ENCODE measurements at places on chromosomes 6 and 20.

- no peak for DNase-seq
Observed at GRCh38 chr20:36483209-36483918, 58.0 kb upstream of the MYL9 start.

DNA sequence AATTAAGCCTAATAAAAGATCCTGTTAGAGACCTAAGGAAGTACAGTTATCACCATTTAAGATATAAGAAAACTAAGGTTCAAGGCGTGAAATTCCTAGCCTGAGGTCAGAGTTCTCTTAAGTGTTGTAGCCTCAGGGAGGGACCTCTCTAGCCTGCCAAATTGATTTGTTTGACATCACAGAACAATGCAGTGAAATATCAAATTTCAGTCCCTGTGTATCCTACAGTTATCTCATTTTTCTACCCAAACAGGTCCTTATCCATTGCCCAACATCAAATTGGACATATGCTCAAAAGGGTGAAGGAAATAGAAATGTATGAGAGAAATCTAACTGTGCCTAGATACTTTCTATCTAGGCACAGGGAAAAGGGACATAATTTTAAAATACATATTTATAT, 63.0 kb downstream of the NCOA7 start:
- no peak for DNase-seq

DNA sequence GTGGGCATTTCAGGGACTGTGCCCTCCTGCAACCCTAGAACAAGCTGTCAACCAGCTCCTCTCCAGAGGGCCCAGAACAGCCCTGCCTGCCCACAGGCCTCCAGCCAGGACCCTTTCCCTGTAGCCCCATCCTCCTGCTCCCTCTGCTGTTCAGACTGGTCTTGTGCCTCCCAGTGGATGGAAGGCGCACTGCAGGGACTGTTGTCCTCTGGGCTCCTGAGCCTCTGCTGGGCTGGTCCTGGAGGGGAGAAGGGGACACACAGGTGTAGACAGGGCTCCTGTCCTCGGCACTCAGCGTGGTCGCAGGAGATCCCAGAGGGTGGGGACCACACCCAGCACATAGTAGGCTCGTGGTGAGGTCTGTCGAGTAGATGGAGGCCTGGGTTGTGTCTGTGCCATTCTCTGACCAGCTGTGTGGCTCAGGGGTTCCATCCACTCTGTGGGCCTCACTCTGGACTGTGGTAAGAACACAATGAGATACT, 11.5 kb downstream of the ITPR3 start:
- DNase-seq: peak; percentile 44

- DNase-seq: no peak
Observed at GRCh38 chr6:42627044-42627443, 63.2 kb downstream of the UBR2 start.

- DNase-seq: no peak
Observed at GRCh38 chr6:167575158-167575696, 250.3 kb downstream of the TTLL2 start.

GRCh38 chr6:46203391-46204177, 32.8 kb upstream of the ENPP5 start:
- no peak for DNase-seq

DNA sequence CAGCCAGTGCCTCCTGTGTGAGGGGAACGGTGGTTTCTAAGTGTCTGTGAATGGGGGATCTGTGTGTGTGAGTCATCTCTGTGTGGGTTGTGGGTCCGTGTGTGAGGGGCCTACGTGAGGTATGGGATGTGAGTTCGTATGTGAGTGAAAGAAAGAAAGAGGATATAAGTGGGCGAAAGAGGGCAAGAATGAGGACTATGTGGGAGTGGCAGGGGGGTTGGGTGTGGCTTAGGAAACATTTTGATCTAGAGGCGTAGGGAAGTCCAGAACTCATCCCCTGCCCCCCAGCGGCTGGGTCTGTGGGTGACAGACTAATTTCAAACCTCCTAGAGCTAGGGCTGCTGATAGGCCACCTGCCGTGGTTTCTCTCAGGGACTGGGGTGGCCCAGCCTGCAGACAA, 35.5 kb downstream of the DHX35 start:
- DNase-seq: peak; percentile 86

DNA sequence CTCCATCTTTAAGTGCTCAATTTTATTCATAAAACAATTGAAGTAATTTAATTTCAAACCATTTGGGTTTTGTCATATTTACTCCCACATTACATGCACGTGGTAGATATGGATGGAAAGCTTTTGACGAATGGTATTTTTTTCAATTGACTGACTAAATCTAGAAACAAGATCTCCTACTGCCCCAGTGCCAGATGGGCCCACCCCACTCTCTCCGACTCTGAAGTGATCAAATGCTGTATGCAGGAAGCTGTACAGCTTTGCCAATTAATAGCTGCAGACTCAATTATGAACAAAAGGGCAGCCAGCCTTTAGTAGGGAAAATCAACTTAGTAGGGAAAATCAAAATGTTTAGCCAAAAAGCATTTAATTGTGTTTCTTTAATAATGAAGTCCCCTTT, 46.2 kb downstream of the PACRG start:
- DNase-seq: no peak

- no peak for DNase-seq
Observed at GRCh38 chr20:9467995-9468394, 46.4 kb upstream of the LAMP5 start.

DNA sequence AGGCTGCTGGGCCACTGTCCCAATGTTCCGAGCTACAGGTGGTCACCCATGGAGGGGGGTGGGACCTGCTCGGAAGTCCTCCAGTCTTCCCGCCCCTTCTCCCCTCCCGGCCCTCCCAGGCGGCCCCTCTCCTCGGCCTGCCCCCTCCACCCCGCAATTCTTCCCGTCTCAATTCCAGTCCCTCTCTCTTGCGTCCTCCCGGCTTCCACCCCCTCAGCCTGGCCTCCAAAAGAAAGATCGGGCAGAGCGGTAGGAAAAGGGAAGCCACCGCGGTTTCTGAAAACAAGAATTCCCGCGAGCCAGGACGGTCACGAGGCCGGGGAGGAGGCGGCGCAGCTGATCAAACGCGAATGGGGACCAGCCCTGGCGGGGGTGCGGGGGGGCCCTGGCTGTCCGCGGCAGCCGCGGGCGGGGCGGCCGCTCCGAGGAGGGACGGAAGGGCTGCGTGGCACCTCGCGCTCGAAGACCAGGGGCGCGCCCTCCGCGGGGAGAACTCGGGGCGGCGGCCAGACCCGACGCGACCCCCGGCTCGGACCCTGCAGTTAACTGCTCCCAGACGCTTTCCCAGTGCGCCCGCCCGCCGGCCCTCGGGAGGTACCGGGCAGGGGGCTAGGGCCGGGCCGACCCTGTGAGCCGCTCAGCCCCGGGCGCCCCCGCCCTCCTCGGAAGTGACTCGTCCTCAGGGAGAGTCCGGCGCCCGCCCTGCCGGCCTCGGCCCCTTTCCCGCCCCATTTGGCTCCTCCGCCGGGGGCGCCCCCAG, 1.0 kb downstream of the PXDC1 start:
- DNase-seq: peak; percentile 16

GRCh38 chr6:34771727-34772126, 14.4 kb downstream of the SNRPC start:
- no peak for DNase-seq

DNA sequence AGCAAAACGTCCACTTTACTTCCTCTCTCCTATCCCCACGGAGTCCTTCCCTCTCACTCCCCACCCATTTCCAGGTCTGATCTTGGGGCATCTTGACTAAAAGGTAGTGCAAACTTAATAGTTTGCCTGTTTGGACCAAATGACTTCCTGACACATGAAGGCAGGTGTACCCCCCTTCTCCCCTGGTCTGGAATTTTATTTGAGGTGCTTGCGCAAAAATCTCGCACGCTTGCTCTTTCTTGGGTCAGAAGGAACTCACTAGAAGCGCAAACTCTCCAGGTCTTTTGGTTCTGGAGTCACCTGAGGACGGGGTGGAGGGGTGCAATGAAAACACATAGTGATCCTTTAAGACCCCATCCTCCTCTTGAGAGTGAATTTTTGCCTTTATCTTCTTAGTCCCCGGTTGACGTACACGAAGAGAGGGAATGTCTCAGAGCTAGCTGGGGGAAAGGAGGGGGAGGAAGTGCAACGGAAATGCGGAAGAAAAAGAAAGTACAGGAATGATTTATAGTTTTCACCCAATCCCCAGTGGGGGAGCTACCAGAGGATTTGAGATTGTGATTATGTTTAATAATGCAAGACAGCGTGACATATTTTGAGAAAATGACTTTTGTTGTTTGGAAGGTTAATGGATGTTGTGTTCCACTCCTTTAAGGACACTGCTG, 4.9 kb downstream of the ADGRB3 start:
- no peak for DNase-seq

- no peak for DNase-seq
Observed at GRCh38 chr6:137734875-137735182, 132.2 kb upstream of the TNFAIP3 start.

DNA sequence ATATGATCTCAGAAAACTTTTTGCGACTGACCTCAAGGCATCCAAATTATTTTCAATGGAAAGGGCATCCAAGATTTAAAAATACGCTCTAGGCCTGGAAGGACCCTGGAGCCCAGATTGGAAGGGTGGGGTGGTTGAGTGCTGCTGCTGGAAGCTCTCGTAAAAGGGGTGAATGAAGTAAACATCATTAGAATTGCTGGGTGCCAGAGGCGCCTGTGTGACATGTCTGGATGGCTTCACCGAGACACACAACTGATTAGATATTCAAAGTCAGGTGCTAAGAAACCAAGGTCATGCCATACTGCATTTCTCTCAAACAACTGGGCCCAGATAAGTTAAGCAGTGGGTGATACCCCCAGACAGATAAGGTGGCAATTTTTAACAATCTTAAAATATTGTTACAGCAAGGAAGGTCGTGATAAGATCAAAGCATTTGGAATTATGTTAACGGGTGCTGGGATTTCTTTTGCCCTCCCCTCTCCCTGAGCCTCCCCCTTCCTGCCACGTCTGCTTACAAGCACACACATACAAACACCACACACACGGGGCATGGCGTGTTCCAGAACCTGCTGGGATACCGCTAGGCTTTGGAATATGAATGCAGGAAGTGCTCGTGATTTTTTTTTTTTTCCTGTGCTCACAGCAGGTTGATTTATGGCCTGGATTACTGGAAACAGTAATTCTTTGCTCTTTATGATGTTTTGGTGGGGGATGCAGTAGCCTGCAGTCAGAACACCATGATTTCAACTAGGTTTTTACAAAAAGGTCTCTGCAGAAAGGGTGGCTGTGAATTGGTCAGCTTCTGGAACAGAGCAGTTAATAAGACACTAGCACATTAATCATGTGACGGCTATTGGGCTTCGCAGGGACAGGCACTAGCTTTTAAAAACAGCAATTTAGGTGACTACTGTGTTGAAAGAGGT, 551.2 kb downstream of the QKI start:
- no peak for DNase-seq

DNA sequence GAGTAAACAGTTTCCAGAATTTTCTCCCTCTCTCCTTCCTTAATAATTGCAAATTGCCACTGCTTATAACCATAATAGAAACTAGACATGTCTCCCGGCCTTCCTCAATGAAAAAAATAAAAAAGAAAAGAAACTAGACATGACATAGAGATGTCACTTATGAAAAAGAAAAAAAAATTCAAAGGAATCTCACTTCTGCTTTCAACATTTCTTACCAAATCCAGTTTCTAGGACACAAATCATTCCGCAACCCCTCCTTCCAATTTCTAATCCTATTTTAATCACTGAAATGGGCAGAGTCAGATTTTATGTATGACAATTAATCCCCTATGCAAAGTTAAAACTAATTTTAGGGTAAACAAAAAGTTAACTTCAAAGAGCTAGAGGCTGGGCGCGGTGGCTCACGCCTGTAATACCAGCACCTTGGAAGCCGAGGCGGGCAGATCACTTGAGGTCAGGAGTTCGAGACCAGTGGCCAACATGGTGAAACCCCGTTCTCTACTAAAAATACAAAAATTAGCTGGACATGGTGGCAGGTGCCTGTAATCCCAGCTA, 40.1 kb upstream of the EEF1A1 start:
- DNase-seq: no peak

- no peak for DNase-seq
Observed at GRCh38 chr6:42374018-42374669, 77.6 kb downstream of the TRERF1 start.

GRCh38 chr6:137776786-137777686, 90.0 kb upstream of the TNFAIP3 start:
- DNase-seq: no peak

GRCh38 chr20:63079971-63080370, 73.2 kb upstream of the BHLHE23 start:
- no peak for DNase-seq

DNA sequence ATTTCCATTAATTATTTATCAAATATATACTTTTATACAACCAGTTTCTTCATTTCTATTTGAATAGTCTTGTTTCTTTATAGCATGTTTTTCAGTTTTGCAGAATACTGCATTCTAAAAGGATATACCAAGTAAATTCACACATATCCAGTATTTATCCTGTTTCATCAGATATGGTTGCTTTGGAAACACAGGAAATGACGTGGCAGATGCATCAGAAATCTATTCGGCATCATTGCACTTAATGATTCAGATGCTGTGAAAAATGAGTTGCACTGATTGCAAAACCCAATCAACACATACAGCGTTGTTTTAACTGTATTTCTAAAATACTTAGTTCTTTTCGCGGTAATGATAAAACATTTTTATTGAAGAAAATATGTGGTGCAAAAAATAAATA, 594.9 kb downstream of the CDH26 start:
- no peak for DNase-seq

DNA sequence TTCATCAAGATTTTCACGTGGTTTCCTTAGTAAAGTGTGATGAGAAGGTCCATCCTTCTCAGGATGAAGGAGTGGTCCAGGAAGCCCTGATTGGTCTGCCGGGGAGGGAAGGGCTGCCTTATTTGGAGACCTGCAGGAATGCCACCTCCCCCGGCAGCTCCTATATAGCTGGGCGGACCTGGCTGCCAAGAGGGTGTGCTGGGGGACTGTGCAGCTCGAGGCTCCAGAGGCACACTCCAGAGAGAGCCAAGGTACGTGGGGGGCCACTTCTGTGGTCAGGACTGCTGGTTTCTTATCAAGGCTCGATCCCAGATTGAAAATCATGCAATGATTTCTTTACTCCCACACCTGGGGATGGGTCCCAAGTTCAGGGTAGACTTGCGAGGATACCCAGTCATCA, at the start of gene PRND:
Gene PRND (plus strand): TSS at position 191 of the 400 bp plus-strand sequence. CDS start 2,643 bp downstream, outside the sequence.
- DNase-seq: no peak

- no peak for DNase-seq
Observed at GRCh38 chr6:53868626-53869025, 73.8 kb downstream of the LRRC1 start.

DNA sequence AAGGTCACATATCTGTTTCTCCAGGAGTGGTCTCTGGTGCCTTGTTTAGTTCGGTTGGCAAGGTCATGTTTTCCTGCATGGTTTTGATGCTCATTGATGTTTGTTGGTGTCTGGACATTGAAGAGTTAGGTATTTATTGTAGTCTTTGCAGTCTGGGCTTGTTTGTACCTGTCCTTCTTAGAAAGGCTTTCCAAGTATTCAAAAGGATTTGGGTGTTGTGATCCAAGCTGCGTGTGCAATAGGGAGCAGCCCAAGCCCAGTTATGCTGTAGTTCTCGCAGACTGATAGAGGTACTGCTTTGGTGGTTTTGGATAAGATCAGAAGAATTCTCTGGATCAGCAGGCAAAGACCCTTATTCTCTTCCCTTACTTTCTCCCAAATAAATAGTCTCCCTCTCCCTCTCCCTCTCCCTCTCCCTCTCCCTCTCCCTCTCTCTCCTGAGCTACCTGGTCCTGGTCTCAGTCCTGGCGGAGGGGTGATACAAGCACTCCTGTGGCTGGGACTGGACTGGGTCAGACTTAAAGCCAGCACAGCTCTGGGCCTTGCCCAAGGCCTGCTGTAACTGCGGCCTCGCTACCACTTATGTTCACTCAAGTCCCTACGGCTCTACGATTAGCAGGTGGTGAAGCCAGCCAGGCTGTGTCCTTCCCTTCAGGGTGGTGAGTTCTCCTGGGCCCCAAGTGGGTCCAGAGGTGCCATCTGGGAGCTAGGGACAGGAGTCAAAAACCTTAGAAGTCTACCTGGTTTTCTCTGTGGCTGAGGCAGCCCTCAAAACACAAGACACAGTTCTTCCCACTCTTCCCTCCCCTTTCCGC, 27.3 kb upstream of the GRM4 start:
- DNase-seq: no peak
